ENCODE measurements at places on chromosomes 4 and X. TPM values are rescaled to one million over a fixed set of nuclear protein-coding genes. Genes with fewer than 3 reads are reported as not detected.

DNA sequence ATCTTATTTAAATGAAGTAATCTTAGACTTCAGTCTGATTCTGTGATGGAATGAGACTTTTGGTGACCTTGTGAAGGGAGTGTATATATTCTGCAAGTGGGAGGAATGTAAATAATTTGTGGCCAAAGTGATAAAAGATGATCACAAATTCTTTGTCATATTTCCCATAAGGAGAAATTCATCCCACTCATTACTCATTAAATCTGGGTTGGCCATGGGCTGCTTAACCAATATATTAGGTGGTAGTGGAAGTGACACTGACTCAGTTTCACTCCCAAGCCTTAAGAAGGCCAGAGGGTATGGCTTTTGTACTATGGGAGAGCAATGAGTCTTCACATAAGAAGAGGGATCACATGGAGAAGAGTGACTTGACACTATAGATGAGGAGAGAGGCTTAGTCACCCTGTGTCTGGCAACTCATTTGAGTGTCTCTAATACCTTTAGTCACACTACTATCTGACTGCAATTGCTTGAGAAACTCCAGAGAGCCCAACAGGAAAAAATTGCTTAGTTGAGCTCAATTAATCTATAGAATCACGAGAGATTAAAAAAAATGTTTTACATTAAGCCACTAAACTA lies 408.2 kb upstream of the PITX2 start:
- H3K36me3 ChIP-seq: no peaks in the 10 kb centered on the region
- no peak overlapping the region for H3K27ac ChIP-seq
- H3K4me1 ChIP-seq: no peaks in the 10 kb centered on the region

DNA sequence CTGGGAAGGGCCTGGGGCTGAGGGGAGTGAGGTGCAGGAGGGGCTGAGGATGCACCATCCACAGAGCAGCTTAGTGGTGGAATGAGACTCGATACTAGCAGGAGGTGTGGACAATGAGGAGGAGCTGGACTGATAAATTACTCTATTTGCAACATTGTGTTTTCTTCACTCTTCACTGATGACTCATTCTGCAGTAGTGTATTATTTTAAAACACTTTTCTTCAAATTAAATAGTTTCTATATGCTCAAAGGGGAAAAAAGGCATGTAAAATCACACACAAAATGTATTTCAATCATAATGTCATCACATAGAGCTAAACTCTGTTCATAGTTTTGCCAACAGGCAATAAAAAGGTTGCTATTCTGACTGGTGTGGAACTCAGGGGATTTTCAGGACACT lies 467.0 kb upstream of the CTSO start:
- H3K4me3 ChIP-seq: no peak overlapping the region
- H3K27me3 ChIP-seq: no peaks in the 10 kb centered on the region
- H3K4me1 ChIP-seq: no peaks in the 10 kb centered on the region
- H3K36me3 ChIP-seq: no peaks in the 10 kb centered on the region

GRCh38 chr4:151743128-151743854 lies 17.5 kb downstream of the GATB start:
- no peaks in the 10 kb centered on the region for H3K27me3 ChIP-seq
- no peak overlapping the region for H3K27ac ChIP-seq
- peaks cover 20% of the 10 kb centered on the region for H3K36me3 ChIP-seq
- no peak overlapping the region for H3K4me3 ChIP-seq
- DNase-seq: no peak

GRCh38 chr4:154565704-154566103 lies 2.9 kb downstream of the FGB start:
- H3K27ac ChIP-seq: no peak overlapping the region
- H3K4me1 ChIP-seq: no peaks in the 10 kb centered on the region
- DNase-seq: no peak
- H3K27me3 ChIP-seq: peaks cover 3% of the 10 kb centered on the region
- no peaks in the 10 kb centered on the region for H3K36me3 ChIP-seq

DNA sequence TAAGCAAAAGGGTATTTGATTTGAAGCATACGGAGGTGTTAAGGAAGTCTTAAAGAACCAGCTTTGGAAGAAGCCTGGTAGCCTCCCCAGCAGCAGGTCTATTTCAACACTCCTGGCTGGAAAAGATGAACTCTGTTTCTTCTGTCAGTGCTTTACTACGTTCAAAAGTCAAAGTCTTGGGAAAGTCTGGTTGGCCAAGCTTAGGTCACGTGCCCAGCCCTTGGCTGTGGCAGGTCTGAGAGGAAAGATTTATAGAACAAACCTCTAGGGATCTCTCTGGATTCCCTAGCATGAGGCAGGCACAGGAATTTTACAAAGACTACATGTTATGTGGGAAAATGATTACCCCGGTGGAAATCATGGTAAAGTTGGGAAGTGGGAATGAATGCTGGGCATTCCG lies 8.6 kb upstream of the ARHGAP10 start:
- no peak overlapping the region for H3K27ac ChIP-seq
- H3K4me3 ChIP-seq: no peak overlapping the region
- peaks cover 2% of the 10 kb centered on the region for H3K27me3 ChIP-seq

GRCh38 chr4:99759346-99759984 lies 57.2 kb upstream of the DAPP1 start:
- peaks cover 4% of the 10 kb centered on the region for H3K27me3 ChIP-seq
- H3K36me3 ChIP-seq: no peaks in the 10 kb centered on the region
- no peak overlapping the region for H3K27ac ChIP-seq

DNA sequence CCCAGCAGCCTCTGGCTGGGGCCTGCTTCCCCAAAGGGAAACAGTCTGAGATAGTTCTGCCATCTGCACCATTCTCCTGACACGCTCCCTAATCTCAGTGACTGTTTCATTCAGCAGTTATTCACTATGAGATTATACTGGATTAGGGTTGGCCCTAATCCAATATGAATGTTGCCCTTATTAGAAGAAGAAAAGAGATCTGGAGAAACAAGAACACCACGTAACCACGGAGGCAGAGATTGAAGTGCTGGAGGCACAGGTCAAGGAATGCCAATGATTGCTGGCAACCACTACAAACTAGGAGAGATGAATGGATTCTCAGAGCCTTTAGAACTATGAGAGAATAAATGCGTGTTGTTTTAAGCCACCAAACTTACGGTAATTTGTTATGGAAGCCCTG lies 7.4 kb downstream of the ACOX3 start:
- peaks cover 31% of the 10 kb centered on the region for H3K4me1 ChIP-seq
- no peak overlapping the region for H3K27ac ChIP-seq
- no peak overlapping the region for H3K4me3 ChIP-seq
- no peaks in the 10 kb centered on the region for H3K27me3 ChIP-seq
- H3K36me3 ChIP-seq: peaks cover 3% of the 10 kb centered on the region
- DNase-seq: no peak

GRCh38 chrX:116499780-116500179 lies 37.0 kb upstream of the CT83 start:
- no peak for DNase-seq
- H3K4me3 ChIP-seq: no peak overlapping the region
- no peak overlapping the region for H3K27ac ChIP-seq
- H3K27me3 ChIP-seq: no peaks in the 10 kb centered on the region
- no peaks in the 10 kb centered on the region for H3K4me1 ChIP-seq
- H3K36me3 ChIP-seq: no peaks in the 10 kb centered on the region

DNA sequence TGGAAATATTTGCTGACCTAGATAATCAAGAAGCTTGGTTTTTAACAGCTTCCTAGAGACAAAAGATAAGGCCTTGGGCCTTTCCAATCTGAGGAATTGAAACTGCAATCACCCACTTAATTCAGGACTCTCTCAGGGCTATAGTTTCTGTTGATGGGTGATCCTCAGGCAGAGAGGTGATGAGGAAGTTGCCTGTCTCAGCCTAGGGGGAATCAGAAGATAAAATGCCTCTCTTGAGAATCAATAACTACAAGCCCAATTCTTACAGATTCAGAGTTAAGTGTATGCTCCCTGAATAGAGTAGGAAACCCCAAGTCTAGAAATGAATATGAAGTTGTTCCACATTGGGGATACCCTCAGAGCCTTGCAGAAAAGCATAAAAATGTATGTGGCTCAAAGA lies 45.5 kb downstream of the NFKB1 start:
- H3K4me1 ChIP-seq: peaks cover 58% of the 10 kb centered on the region
- no peak overlapping the region for H3K4me3 ChIP-seq
- peak overlapping the region; percentile 68 for H3K27ac ChIP-seq
- H3K27me3 ChIP-seq: no peaks in the 10 kb centered on the region
- DNase-seq: no peak
- peaks cover 49% of the 10 kb centered on the region for H3K36me3 ChIP-seq

DNA sequence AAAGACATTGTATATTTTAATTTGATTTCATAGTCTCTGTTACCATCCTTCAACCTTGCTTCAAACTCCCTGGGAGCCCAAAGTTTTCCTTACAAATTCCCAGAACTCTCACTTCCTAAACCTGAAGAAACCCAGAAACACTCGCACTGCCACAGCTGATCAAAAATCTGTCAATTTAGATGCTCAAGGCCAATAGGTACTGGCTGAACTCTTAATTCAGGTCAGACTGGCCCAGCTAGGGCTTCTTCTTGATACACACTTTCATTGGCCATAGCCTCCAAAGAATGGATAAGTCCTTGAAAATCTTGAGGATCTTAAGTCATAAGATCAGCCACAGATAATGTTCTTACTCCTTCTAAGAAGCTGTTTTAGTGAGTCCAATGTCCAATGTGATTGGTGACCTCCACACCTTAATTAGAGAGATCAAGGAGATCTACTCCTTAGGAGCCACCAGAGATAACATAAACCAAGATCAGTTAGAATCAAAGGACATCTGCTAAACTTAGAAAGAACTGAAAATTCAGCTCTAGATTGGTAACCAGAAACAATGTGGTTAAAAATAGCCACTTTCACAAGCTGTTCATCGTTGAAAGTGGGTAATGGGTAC lies 51.5 kb downstream of the ACSL4 start:
- DNase-seq: no peak
- H3K4me1 ChIP-seq: peaks cover 21% of the 10 kb centered on the region
- no peak overlapping the region for H3K27ac ChIP-seq
- H3K4me3 ChIP-seq: no peak overlapping the region
- no peaks in the 10 kb centered on the region for H3K27me3 ChIP-seq
- H3K36me3 ChIP-seq: peaks cover 22% of the 10 kb centered on the region

GRCh38 chr4:25015012-25015411 lies 15.7 kb downstream of the LGI2 start:
- no peak overlapping the region for H3K27ac ChIP-seq
- H3K4me3 ChIP-seq: no peak overlapping the region
- H3K4me1 ChIP-seq: no peaks in the 10 kb centered on the region
- DNase-seq: no peak
- peaks cover 7% of the 10 kb centered on the region for H3K27me3 ChIP-seq

GRCh38 chr4:105709081-105709450 lies 482 bp downstream of the GSTCD start:
- H3K27ac ChIP-seq: peak overlapping the region; percentile 94
- DNase-seq: peak; percentile 15
- peak overlapping the region; percentile 96 for H3K4me3 ChIP-seq
- H3K27me3 ChIP-seq: no peaks in the 10 kb centered on the region
- peaks cover 23% of the 10 kb centered on the region for H3K4me1 ChIP-seq

GRCh38 chrX:85897362-85898126 lies 149.8 kb downstream of the CHM start:
- no peak overlapping the region for H3K4me3 ChIP-seq
- DNase-seq: no peak
- H3K27me3 ChIP-seq: no peaks in the 10 kb centered on the region
- peaks cover 13% of the 10 kb centered on the region for H3K36me3 ChIP-seq

- peaks cover 7% of the 10 kb centered on the region for H3K36me3 ChIP-seq
- no peaks in the 10 kb centered on the region for H3K27me3 ChIP-seq
- H3K4me3 ChIP-seq: no peak overlapping the region
- H3K27ac ChIP-seq: no peak overlapping the region
- peaks cover 21% of the 10 kb centered on the region for H3K4me1 ChIP-seq
These were observed 105.0 kb downstream of the PTTG2 start for GRCh38 chr4:38065176-38065575.

GRCh38 chr4:10088135-10089010 lies 28.2 kb downstream of the WDR1 start:
- H3K27me3 ChIP-seq: no peaks in the 10 kb centered on the region
- peaks cover 75% of the 10 kb centered on the region for H3K36me3 ChIP-seq
- no peak overlapping the region for H3K4me3 ChIP-seq
- peak overlapping the region; percentile 30 for H3K27ac ChIP-seq

DNA sequence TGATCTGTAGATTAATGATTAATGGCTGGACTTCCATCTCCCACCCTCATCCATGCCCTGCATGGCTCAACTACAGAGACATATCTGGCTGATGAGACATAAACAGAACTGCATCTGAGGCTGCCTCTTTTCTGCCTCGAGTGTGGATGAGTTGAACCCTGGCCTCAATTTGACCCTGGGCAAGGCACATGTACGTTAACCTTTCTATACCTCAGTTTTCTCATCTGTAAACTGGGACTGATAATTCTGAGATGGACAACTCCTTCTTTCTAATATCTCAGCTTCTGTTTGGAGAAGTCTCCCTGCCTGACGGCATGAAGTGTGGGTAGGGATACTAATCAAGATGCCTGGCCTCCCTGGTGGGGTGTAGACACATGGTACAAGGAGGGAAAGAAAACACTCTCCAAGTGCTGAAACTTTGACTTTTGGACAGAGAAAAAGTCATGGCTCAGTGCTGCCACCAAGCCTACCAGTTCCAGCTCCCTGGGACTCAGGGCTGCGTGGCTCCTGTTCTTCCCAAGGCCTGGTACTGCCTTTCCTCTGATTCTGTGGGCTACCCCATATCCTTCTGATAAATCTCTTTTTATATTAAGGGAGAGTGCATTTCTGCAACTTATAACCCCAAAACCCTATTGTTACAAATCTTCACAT lies 64.4 kb downstream of the HAUS3 start:
- no peak for DNase-seq
- H3K4me1 ChIP-seq: peaks cover 9% of the 10 kb centered on the region
- no peak overlapping the region for H3K4me3 ChIP-seq
- peaks cover 3% of the 10 kb centered on the region for H3K36me3 ChIP-seq
- H3K27me3 ChIP-seq: no peaks in the 10 kb centered on the region

- H3K27me3 ChIP-seq: no peaks in the 10 kb centered on the region
- no peak overlapping the region for H3K4me3 ChIP-seq
- H3K4me1 ChIP-seq: no peaks in the 10 kb centered on the region
- H3K27ac ChIP-seq: no peak overlapping the region
- DNase-seq: no peak
These were observed 38.4 kb upstream of the PJA1 start for GRCh38 chrX:69203638-69204037.

GRCh38 chr4:77203380-77204197 lies 46.6 kb downstream of the CCNG2 start:
- no peak overlapping the region for H3K27ac ChIP-seq
- no peaks in the 10 kb centered on the region for H3K36me3 ChIP-seq
- peaks cover 13% of the 10 kb centered on the region for H3K4me1 ChIP-seq
- H3K27me3 ChIP-seq: peaks cover 5% of the 10 kb centered on the region
- DNase-seq: peak; percentile 82
- no peak overlapping the region for H3K4me3 ChIP-seq

Gene CLNK
- total RNA-seq: not detected

Gene PAGE5
- not detected for total RNA-seq

Gene SH3D19
- total RNA-seq: not detected

Gene IL21
- 0.52 TPM for total RNA-seq

Gene PRKG2
- total RNA-seq: 0.63 TPM

Gene NXF2B
- total RNA-seq: not detected

Gene DCAF4L1
- total RNA-seq: 0.31 TPM

Gene STPG2
- 0.16 TPM for total RNA-seq

Gene AWAT2
- total RNA-seq: not detected

Gene KLHL13
- 2.2 TPM for total RNA-seq

Gene CENPC
- 29.1 TPM for total RNA-seq

Gene PROM1
- total RNA-seq: not detected

Gene CABS1
- not detected for total RNA-seq

Data from activated CD8-positive, alpha-beta T cell treated with anti-CD3 and anti-CD28 coated beads for 36 hours (primary cell).